ENCODE measurements at places on chromosomes 12 and 14.

DNA sequence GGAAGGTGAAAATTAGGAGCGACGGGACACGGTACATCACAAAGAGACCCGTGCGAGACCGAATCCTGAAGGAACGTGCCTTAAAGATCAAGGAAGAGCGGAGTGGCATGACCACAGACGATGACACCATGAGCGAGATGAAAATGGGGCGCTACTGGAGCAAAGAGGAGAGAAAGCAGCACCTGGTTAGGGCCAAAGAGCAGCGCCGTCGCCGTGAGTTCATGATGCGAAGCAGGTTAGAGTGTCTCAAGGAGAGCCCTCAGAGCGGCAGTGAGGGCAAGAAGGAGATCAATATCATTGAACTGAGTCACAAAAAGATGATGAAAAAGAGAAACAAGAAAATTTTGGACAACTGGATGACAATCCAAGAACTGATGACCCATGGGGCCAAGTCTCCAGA is 385.3 kb downstream of the PDZRN4 start:
- no peak for DNase-seq

DNA sequence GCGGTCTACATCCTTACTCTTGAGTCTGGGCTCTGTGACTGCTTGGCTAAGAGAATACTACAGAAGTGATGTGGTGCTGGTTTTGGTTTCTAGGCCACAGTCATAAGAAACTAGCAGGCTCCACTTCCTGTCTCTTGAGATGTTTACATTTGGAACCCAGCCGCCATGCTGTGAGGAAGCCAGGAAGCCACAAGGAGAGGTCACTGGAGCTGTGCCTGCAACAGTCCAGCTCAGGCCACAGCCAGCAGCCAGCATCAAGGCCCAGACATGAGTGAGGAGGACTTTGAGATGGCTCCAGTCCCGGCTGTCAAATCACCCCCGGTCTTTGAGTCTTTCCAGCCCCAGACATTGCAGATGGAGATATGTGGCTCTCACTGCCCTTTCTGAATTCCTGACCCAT is 12.9 kb upstream of the FAM181A start:
- no peak for DNase-seq

DNA sequence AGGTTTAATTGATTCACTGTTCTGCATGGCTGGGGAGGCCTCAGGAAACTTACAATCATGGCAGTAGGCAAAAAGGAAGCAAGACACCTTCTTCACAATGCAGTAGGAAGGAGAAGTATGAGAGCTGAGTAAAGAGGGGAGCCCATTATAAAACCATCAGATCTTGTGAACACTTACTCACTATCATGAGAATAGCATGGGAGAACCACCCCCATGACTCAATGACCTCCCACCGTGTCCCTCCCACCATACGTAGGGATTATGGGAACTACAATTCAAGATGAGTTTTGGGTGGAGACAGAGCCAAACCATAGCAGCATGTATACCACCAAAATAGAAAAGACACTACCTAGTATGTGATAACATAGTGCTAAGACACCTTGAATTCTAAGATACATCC is 2.9 kb upstream of the HMGA2 start:
- DNase-seq: no peak

DNA sequence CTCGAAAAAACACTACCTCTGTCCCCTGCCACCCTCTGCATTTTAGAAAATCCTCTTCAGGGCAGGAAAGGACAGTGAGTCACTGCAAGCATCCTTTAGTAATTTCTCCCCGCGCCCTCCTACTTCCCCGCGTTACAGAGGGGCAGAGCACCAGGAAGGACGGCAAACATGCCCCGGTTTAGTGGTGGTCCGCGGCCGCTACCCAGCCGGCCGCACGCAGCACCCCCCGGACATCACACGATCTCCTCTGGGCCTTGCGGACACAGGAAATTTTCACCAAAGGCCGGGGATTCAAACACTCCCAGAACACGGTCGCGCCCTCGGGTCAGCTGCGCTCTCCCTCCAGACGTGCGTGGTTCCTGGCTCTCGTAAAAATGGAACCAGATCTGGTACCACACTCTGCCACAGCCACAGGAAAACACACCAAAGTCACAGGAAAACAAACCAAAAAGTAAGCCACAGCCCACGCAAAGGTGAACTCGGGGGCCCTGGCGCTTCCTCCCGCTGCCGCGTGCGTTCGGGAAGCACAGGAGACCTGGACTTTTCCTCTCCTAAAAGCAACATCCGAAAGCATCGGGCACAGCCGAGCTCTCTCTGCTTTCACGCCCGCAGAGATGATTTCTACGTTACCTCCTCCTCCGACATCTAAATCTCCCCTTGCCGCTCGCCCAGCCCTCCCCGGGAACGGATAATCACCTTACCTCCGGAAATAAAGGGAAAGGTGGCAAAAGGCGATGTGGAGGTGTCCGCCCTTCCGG is 839 bp downstream of the SLC38A1 start:
- peak; percentile 25 for DNase-seq

- DNase-seq: no peak
These were observed 481.4 kb downstream of the MDGA2 start for GRCh38 chr14:47194055-47194454.

DNA sequence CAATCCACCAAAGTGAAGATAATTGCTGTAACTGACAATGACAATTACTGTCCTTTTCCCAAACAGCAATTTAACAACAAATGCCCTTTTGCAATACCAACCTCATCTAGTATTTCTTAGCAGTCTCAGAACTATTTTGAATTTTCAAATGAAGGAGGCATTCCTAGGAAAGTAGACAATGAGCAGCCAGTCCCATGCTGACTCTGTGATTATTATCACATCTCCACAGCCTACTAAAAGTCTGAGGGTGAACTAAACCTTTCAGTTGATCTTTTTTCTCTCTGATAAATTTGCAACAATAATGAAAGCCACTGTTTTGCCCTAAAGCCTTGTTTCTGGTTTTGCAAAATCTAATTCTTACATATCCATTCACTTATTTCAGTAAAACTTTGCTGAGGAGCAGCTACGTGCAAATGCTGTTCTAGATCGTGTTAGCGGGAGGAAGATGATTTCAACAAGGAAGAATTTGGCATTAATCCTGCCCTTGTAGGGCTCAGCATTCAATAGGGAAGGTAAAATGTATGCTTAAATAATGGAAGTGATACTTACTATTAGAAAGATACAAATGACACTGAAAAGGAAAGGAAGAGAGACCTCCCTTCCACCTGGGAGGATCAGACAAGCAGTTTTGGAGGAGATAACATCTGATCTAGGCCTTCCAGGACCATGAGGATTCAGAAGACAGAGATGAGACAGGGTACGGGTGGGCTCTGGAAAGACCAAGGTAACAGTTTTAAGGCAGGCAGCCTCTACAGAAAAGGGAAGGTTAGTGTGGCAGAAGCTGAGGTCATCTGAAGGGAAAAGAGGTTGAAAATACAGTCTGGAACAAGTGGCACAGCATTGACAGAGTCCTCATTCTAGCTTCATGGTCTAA is 47.4 kb downstream of the SLC38A1 start:
- DNase-seq: no peak

DNA sequence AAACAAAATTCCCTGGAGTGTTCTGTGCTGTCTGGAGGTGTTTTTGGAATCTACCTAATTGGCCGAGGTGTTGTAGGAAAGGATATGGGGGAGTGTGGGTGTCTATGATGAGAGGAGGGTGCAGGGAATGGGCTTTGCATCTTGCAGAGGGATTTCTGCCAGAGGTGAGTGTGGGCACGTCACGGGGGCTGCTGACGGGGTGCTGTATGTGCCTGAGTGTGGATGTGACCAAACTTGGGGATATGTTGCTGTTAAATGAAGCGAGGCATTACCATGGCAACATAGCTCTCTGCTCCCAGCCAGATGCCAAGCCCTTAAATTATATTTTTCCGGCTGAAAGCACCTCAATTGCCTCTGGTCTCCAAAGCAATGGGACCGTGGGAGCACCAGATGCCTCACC is 44.3 kb upstream of the SPTLC2 start:
- no peak for DNase-seq

DNA sequence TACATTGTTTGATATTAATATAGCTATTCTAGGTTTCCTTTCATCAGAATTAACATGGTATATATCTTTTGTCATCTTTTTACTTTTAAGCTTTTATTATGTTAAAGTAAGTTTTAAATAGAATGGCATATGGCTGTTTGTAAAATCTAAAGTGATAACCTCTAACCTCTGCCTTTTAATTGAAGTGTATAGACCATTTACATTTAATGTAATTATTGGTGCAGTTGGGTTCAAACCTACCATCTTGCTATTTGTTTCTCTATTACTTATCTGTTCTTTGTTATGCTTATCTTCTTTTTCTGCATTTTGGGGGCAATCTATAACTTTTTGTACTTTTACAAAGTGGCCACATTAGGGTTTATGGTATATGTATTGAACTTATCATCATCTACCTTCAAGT is 35.8 kb downstream of the PRMT8 start:
- DNase-seq: no peak

GRCh38 chr12:23534196-23534595 is 415.3 kb downstream of the SOX5 start:
- DNase-seq: no peak

GRCh38 chr14:53209370-53209769 is 56.2 kb upstream of the DDHD1 start:
- no peak for DNase-seq

- DNase-seq: no peak
These were observed 792.3 kb downstream of the TMEM121 start for GRCh38 chr14:106318700-106319099.

DNA sequence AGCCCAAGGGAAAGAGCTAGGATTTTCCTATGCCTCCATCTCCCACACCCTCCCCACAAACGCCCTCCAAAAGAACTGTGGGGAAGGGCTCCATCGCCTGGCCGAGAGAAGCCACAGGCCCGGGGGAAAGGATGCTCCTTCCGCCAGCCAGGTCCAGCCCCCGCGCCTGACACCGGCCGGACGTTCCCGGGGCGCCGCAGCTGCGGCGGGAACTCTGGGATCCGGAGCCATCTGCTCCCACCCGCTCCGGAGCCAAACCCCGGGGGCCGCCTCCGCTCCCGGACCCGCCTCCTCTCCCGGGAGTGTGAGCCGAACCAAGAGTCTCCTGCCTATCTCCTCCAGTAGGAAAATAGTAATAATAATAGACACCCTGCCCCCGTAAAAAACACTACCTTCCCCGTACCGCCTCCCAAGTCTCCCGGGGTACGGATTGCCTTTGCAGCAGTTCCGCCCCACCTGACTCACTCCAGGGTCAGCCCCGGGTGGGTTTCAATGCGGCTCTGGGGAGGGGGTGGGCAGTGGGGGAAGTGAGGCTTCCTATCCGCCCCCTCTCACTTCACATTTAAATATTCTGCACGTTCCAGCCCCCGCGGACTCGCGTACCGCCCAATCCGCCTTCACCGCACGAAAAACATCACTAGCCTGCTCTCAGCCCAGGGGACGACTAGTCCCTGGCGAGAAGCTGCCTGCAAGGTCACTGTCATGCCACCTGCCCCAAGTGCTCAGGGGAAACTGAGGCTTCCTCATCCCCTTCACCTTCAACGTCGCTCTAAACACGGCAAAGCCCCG is 2.4 kb downstream of the AGAP2 start:
- peak; percentile 43 for DNase-seq

- DNase-seq: no peak
These were observed 269.2 kb upstream of the DAAM1 start for GRCh38 chr14:58919217-58919616.

DNA sequence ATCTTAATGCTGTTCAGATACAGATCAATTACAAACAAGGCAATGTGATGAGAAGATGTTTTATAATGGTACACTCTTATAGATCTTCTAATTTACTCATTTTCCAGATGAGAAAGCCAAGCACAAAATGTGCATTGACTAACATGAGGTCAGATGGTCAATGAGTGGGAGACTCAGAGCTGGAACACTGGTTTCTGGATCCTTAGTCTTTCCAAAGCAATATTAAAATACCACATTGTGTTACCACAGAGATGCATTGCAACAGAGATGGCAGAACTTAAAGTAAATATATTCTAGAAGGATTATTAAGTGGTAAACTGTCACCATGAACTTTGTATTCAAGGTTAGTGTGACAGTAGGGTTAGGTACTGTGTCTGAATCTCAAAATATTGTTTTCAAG is 113.6 kb downstream of the SLC15A5 start:
- DNase-seq: no peak

DNA sequence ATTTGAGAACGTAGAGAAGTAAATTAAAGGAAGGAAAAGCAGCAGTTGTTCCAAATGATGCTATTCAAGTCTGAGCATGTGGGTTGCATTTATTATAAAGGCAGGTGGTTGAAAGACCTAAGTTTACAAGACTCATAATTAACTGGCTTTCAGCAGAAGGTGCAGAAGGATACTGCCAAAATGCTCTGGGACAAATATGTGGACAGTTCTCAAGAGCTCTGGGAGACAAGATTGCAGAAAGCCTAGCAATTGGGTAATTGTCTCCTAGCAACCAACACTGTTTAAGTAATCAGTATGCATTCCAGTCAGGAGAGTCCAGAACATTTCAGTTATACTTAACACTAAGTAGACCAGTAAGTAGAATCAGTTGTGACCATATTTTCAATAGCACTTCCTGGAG is 131.5 kb downstream of the GPR135 start:
- DNase-seq: peak; percentile 65

DNA sequence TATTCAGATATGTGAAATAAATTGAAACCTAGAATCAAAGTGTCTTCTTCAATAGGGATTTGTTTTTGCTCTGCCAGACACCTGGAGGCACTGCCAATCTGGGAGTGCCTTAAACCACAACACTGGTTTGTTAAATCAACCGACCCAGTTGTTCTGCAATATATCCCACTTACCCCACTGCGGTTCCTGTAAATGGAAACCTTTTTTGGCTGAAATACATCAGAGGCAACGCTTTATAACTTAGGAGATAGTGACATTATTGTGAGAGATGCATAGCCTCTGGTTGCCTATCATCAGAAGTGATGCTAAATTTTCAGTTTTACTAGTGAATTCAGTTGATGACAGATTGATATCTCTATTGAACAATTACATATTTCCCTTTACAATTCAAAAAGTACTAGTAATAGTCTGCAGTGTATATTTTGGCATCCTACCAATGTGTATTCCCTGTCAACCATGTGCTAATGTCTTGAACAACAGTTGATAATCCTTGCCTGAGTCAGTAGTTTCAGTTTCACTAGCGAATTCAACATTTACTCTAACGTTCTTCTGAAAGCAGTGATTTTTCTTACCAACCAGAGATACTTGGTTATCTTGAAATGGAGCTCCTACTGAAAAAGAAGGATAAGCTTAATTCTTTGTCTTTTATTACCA is 30.5 kb downstream of the PPP2R5C start:
- no peak for DNase-seq

DNA sequence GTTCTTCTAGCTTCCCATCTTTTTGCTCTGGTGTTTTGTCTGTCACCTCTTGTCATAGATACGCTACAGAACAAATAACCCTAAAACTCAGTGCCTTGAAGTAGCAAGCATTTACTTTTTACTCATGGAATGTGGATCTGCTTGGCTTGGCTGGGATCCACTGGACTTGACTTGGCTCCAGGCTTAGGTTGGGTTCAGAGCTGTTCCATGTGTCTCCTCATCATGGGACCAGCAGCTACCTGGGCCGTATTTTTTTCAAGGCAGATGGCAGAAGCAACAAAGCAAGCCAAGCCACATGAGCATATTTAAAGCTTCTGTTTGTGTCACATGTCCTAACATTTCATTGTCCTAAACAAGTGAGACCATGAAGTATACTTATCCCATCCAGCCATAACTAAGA is 48.7 kb upstream of the ATF1 start:
- no peak for DNase-seq

All from uterus (tissue), 4 donors.